ENCODE measurements at places on chromosomes 2 and 18. TPM values are rescaled to one million over a fixed set of nuclear protein-coding genes. Genes with fewer than 3 reads are reported as not detected.

The PAIP2B gene
- total RNA-seq: 0.55 TPM

The ACKR3 gene
- 40.5 TPM for total RNA-seq

The CRACDL gene
- total RNA-seq: 1.3 TPM

The AMER3 gene
- total RNA-seq: not detected

The DSG4 gene
- total RNA-seq: not detected

The ADAM23 gene
- total RNA-seq: 11.4 TPM

The SCYGR4 gene
- total RNA-seq: not detected

The ALKAL2 gene
- 52.9 TPM for total RNA-seq

GRCh38 chr18:5895876-5896740 lies 786 bp upstream of the TMEM200C start:
- peaks cover 21% of the 10 kb centered on the region for H3K4me1 ChIP-seq
- H3K36me3 ChIP-seq: no peaks in the 10 kb centered on the region
- H3K27me3 ChIP-seq: peaks cover 39% of the 10 kb centered on the region
- peak overlapping the region; percentile 73 for H3K4me3 ChIP-seq
- H3K27ac ChIP-seq: peak overlapping the region; percentile 80
- DNase-seq: peak; percentile 88

- no peak for DNase-seq
- no peaks in the 10 kb centered on the region for H3K4me1 ChIP-seq
- no peak overlapping the region for H3K4me3 ChIP-seq
- no peaks in the 10 kb centered on the region for H3K36me3 ChIP-seq
- H3K27ac ChIP-seq: no peak overlapping the region
These were observed 378.6 kb upstream of the CWC22 start for GRCh38 chr2:180385601-180386201.

DNA sequence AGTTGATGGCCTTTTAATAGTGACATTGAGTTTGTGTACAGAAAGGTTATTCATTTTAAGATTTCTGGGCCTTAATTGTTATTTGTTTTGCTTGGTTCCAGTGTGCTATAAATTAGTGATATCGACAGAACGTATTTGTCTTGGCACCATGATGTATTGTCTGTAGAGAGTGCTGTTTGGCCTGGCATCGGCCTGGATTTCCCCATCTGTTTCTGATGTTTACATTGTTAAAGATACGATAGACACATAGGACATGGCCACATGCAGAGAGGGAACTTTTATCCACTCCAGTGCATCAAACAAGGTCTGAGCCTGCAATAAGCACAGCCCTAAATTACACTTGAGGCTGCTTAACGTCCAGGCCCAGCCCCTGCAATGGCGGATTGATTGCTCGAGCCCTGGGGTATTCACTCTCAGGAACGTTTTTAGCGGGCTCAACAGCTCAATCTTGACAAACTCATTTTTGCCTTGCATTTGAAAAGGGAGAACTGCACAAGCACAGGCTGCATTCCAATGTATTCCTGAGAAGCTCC lies 144.7 kb downstream of the SLC4A3 start:
- no peak overlapping the region for H3K27ac ChIP-seq
- DNase-seq: no peak
- H3K4me3 ChIP-seq: no peak overlapping the region
- H3K4me1 ChIP-seq: no peaks in the 10 kb centered on the region
- H3K36me3 ChIP-seq: no peaks in the 10 kb centered on the region

GRCh38 chr2:16128746-16129610 lies 188.6 kb downstream of the MYCN start:
- DNase-seq: peak; percentile 44
- no peak overlapping the region for H3K27ac ChIP-seq
- H3K4me1 ChIP-seq: no peaks in the 10 kb centered on the region
- no peaks in the 10 kb centered on the region for H3K27me3 ChIP-seq

DNA sequence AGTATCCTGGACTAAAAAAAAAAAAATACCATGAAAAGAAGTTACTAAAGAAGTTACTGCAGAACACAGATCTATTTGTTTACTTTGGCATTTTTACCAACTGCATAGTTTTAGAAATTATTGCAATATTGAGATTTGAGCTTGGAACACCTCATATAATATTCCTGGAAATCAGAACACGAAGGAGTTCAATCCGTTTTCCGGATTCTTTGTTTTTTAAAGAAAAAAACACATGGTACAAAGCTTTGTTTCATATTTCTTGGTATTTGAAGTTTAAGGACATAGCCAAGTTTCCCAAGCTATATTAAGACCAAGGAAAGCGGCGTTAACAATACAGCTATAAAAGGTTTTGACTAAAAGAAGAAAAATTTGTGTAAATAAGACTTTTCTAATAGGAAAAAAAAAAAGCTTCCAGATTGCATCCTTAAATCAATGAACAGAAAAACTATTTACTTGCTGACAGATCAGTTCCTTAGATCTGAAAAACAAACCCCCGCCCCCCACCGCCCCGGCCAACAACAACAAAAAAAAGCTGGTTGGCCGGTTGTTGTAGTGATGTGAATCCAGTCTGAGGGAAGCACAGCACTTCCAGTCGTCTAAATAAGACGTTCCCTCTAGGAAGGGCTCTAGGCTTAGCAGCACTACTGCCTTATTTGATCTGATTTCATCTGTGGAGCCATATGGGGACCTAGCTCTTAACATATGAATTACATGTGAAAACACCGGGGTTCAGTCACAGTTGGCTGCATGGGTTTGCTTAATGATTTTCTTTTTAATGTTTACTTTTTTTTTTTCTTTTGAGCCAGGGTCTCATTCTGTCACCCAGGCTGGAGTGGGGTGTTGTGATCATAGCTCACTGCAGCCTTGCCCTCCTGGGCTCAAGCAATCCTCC lies 2.5 kb upstream of the RHOB start:
- DNase-seq: no peak
- peaks cover 28% of the 10 kb centered on the region for H3K4me1 ChIP-seq
- peaks cover 9% of the 10 kb centered on the region for H3K36me3 ChIP-seq

DNA sequence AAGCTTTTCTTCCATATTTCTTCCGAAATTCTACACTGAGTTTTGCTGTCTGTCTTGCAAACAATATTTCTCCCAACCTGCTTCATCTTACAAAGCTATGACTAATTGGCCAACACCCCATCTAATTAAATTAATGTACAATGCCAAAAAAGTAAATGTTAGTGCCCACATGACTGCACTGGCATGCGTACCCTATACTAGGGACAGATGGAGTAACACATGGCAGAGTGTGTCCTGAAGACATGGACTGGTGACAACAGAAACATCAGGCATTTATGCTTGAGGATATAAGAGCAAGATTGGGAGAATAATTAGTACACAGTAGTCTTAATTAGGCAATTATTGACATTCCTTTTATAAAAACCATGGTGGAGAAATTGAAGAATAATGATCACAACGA lies 66.8 kb downstream of the MREG start:
- H3K27ac ChIP-seq: no peak overlapping the region
- no peaks in the 10 kb centered on the region for H3K27me3 ChIP-seq
- peaks cover 13% of the 10 kb centered on the region for H3K36me3 ChIP-seq
- no peaks in the 10 kb centered on the region for H3K4me1 ChIP-seq

DNA sequence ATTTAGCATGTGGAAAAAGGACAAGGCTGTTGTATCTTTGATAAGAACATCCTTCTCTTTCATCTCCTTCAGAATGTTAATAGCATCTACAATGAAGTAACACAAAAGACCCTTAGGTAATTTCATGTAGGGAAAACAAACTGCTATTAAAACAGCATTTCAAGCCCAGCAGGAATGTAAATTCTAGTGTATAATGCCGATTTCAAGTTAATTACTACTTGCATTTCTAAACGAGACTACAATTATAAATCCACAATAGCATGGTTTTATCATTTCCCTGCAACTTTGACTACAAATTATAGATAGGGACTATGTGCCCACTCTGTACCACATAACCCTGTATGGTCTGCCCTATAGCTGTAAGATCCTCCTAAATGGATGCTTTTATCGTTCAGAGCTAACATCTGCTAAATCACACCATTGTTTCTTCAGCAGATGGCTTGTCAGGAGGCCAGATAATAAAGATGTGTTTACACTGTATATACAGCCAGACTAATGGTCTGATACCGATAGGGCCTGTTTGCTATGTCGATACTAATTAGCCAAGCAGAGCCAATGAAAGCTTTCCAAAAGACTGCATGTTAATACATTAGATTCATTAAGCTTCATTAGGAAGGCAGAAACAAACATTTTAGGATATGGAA lies 51.9 kb downstream of the LRPPRC start:
- no peak overlapping the region for H3K4me3 ChIP-seq
- peaks cover 45% of the 10 kb centered on the region for H3K36me3 ChIP-seq
- H3K27me3 ChIP-seq: no peaks in the 10 kb centered on the region

GRCh38 chr2:96815326-96816126 lies 542 bp upstream of the CNNM3 start:
- H3K4me1 ChIP-seq: peaks cover 29% of the 10 kb centered on the region
- peak overlapping the region; percentile 88 for H3K27ac ChIP-seq
- peak overlapping the region; percentile 85 for H3K4me3 ChIP-seq
- no peaks in the 10 kb centered on the region for H3K27me3 ChIP-seq
- H3K36me3 ChIP-seq: peaks cover 14% of the 10 kb centered on the region

GRCh38 chr2:105580216-105580615 lies 164.5 kb upstream of the NCK2 start:
- no peaks in the 10 kb centered on the region for H3K27me3 ChIP-seq
- H3K4me1 ChIP-seq: peaks cover 25% of the 10 kb centered on the region
- no peaks in the 10 kb centered on the region for H3K36me3 ChIP-seq
- H3K4me3 ChIP-seq: no peak overlapping the region
- H3K27ac ChIP-seq: no peak overlapping the region
- no peak for DNase-seq

GRCh38 chr2:216693414-216694080 lies 1.8 kb downstream of the IGFBP5 start:
- peak overlapping the region; percentile 93 for H3K4me3 ChIP-seq
- H3K27ac ChIP-seq: peak overlapping the region; percentile 84
- DNase-seq: no peak
- peaks cover 23% of the 10 kb centered on the region for H3K36me3 ChIP-seq
- H3K27me3 ChIP-seq: no peaks in the 10 kb centered on the region

DNA sequence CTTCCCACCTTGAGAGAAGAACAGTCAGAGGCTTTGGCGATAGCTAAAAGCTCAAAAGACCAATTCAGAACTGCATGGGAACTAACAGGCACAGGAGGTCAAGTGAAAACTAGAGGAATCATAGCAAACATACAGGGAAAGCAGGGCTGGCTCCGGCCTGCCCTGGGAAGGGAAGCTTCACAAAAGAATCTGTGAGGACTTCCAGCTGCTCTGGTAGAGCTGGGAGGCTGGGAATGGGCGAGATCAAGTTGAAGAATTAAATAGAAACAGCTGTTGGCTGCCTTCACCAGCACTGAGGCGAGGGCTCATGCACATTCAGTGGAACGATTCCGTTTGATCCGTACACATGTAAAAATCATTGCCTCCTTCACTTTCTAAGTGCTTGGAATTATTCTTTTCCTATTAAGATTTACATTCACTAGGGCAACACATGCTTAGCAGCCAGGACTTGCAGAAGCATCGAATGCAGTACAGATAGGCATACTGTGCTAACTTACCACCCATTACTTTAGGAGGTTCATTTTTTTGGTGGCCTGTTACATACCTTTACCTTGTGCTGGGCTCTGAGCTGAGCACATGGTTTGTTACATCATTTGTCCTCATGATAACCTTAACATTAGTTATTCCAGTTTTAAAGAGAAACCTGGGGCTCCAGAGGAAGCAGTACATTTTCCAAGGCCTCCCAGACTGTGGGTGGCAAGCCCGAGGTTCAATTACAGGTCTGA lies 125.4 kb upstream of the RNF152 start:
- H3K27me3 ChIP-seq: no peaks in the 10 kb centered on the region
- no peaks in the 10 kb centered on the region for H3K36me3 ChIP-seq
- H3K4me3 ChIP-seq: peak overlapping the region; percentile 19
- H3K27ac ChIP-seq: peak overlapping the region; percentile 88

DNA sequence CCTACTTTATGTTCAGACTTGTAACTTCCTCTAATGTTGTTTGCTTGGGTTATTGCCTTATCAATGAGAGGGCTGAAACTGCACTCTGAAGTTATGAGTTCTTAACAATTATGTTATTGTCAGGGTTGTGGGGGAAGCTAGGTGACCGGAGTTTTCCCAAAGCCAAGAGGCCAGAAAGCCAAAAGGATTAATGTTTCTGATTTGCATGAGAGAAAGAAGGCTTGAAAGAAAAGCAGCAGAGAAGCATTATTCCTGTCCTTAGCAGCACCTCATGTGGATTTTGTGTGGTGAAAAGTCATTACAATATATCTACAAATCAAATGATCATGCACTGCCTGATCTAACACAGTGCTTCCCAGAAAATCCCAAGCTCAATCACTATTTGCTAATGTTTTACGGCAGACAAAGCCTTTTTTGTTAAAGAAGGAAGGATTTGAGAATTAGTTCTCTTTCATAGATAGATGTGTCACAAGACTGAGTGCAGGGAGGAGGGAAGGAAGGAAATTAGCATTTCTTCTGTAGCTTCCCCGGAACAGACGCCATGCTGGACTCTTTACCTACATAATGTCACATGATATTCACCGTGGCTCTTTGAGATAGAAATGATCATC lies 203.2 kb downstream of the ALK start:
- no peaks in the 10 kb centered on the region for H3K36me3 ChIP-seq
- H3K4me1 ChIP-seq: no peaks in the 10 kb centered on the region
- H3K4me3 ChIP-seq: no peak overlapping the region
- H3K27ac ChIP-seq: no peak overlapping the region
- H3K27me3 ChIP-seq: peaks cover 15% of the 10 kb centered on the region

DNA sequence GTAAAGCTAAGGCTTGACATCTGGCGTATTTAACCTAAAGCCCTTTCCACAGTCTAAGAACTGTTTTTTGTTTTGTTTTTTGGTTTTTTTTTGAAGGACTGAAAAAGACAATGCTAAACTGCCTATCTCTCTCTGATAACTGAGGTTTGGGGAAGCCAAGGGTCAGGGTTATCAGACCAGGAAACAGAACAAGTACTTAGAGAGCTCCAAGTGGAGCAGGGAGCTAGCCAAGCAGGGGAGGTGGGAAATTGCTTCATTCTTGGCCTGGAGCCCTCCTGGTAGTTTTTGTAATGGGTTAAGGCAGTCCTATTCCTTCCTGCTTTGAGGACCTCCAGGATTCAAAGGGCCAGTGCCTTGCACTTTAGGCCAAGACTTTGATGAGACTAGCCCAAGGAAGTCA lies 154.3 kb upstream of the LTBP1 start:
- no peaks in the 10 kb centered on the region for H3K27me3 ChIP-seq
- H3K4me3 ChIP-seq: no peak overlapping the region
- H3K4me1 ChIP-seq: peaks cover 12% of the 10 kb centered on the region
- DNase-seq: no peak

DNA sequence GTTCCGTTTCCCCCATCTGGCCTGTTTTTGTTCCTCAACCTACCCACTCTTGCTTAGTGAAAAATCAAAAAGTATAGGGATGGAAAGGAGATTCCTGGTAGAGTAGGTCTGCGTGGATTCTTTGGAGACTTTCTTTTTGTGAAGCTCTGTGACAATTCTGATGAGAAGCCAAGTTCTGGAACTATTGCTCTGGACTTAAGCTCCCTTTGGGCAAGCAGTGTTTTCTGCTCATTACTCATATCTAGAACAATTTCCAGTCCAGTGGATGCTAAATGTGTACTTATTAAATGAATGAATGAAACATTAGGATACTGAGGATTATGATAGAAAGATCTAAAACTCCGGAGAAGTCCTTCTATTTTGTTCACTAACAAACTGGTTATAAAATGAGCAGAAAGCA lies 76.5 kb downstream of the SOCS6 start:
- H3K27me3 ChIP-seq: no peaks in the 10 kb centered on the region
- peaks cover 11% of the 10 kb centered on the region for H3K4me1 ChIP-seq
- no peak overlapping the region for H3K27ac ChIP-seq
- no peak for DNase-seq
- H3K4me3 ChIP-seq: no peak overlapping the region
